ENCODE measurements at places on chromosomes 7 and 10.

DNA sequence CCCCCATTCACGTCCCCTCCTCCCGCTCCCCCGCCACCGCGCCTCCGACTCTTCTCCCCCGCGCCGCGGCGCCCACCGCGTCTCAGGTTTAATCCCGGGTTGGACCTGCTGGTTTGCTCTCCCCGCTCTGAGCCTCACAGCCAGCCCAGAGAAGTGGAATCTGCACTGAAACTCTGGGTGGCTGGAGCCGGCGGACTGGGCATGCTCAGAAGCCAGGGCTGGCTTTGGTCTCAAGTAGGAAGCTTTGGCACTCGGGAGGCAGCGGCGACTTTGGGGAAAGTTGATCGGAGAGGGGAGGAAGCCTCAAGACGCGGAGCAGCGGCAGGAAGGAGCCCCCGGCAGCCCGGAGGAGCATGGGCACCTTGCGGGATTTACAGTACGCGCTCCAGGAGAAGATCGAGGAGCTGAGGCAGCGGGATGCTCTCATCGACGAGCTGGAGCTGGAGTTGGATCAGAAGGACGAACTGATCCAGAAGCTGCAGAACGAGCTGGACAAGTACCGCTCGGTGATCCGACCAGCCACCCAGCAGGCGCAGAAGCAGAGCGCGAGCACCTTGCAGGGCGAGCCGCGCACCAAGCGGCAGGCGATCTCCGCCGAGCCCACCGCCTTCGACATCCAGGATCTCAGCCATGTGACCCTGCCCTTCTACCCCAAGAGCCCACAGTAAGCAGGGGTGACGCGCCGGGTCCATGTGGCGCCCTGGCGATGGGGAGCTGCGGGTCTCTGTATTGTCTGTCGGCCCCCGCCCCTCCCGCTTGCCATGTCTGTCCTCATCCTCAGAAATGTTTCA lies at the start of gene PRKG1:
PRKG1 (plus strand) TSS at position 250 of the 791 bp plus-strand sequence.
- H3K36me3 ChIP-seq: no peaks in the 10 kb centered on the region
- H3K27me3 ChIP-seq: no peaks in the 10 kb centered on the region
- peak within 1 kb of the TSS; percentile 74 for H3K4me3 ChIP-seq
- peak within 1 kb of the TSS; percentile 80 for H3K27ac ChIP-seq

- H3K36me3 ChIP-seq: no peaks in the 10 kb centered on the region
- H3K27me3 ChIP-seq: no peaks in the 10 kb centered on the region
- H3K27ac ChIP-seq: no peak overlapping the region
- no peak overlapping the region for H3K4me3 ChIP-seq
- no peak for DNase-seq
Measured at GRCh38 chr10:50631052-50631451, 7.3 kb upstream of the SGMS1 start.

GRCh38 chr7:21293771-21294170 lies 134.1 kb upstream of the SP4 start:
- no peaks in the 10 kb centered on the region for H3K4me1 ChIP-seq
- no peak for DNase-seq
- peaks cover 6% of the 10 kb centered on the region for H3K27me3 ChIP-seq
- H3K36me3 ChIP-seq: no peaks in the 10 kb centered on the region
- H3K27ac ChIP-seq: no peak overlapping the region

- H3K27ac ChIP-seq: no peak overlapping the region
- H3K36me3 ChIP-seq: peaks cover 22% of the 10 kb centered on the region
- no peak overlapping the region for H3K4me3 ChIP-seq
- peaks cover 20% of the 10 kb centered on the region for H3K4me1 ChIP-seq
- no peak for DNase-seq
- no peaks in the 10 kb centered on the region for H3K27me3 ChIP-seq
Measured at GRCh38 chr7:134927723-134928122, 58.6 kb upstream of the AGBL3 start.
